HCEC 1CT (cell line): ENCODE measurements at places on chromosomes 1 and 21.
A peak's percentile ranks its signal among the peaks of the same experiment; 100 is the strongest.

- DNase-seq: no peak
These were observed 4.4 kb downstream of the TMEM35B start for GRCh38 chr1:34980715-34981114.

GRCh38 chr1:186819563-186819962 is 9.2 kb upstream of the PLA2G4A start:
- no peak for DNase-seq

DNA sequence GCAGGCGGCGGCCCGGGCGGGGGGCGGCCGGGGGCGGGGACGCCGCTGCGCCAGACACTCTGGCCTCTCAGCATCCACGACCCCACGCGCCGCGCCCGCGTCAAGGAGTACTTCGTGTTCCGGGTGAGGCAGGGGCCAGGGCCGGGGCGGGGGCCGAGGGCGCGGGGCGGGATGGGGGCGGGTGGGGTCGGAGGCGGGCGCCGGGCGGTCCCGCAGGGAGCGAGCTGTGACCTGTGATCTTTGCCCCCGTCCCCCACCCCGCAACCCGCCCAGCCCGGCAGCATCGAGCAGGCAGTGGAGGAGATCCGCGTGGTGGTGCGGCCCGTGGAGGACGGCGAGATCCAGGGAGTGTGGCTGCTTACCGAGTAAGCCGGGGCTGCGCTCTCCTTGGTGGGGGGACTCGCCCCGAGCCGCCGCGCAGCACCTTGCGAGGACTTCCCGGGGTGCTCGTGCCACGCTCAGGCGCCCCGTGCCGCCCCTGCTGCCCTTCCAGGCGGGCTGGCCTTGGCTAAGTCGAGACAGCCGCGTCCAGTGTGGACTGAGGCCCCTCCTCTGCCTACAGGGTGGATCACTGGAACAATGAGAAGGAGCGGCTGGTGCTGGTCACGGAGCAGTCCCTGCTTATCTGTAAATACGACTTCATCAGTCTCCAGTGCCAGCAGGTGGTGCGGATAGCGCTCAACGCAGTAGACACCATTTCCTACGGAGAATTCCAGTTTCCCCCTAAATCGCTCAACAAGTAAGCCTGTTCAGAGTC is 514 bp downstream of the TPRG1L start:
- no peak for DNase-seq

GRCh38 chr1:91687452-91687851 is 186.8 kb downstream of the CDC7 start:
- no peak for DNase-seq

- peak; percentile 87 for DNase-seq
These were observed 16.2 kb downstream of the TTC39A start for GRCh38 chr1:51313961-51314777.

DNA sequence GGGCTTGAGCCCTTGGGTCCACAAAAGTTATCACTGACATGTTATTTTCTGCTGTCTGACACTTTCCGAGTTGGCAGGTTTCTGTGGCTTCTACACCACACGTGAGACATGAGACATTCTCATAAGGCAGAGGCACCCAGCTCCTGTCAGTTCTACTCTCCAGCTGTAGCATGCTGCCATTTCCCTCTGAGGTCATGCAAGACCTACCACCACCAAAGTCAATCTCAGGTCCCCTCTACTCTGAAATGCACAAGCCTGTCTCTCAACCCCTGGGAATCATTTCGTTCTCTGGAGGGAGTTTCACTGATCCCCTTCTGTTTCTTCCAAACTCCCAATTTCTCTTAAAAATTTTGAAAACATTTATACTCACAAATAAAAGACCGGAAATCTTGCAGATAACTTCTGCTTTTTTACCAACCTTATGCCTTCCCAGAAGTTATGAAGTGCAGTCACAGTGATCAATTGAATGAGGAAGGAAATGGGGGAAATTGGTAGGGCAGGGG is 39.5 kb upstream of the CR2 start:
- DNase-seq: no peak

GRCh38 chr1:233994112-233994511 is 89.6 kb downstream of the SLC35F3 start:
- no peak for DNase-seq

- no peak for DNase-seq
These were observed 198.8 kb downstream of the COL24A1 start for GRCh38 chr1:85957760-85958159.

DNA sequence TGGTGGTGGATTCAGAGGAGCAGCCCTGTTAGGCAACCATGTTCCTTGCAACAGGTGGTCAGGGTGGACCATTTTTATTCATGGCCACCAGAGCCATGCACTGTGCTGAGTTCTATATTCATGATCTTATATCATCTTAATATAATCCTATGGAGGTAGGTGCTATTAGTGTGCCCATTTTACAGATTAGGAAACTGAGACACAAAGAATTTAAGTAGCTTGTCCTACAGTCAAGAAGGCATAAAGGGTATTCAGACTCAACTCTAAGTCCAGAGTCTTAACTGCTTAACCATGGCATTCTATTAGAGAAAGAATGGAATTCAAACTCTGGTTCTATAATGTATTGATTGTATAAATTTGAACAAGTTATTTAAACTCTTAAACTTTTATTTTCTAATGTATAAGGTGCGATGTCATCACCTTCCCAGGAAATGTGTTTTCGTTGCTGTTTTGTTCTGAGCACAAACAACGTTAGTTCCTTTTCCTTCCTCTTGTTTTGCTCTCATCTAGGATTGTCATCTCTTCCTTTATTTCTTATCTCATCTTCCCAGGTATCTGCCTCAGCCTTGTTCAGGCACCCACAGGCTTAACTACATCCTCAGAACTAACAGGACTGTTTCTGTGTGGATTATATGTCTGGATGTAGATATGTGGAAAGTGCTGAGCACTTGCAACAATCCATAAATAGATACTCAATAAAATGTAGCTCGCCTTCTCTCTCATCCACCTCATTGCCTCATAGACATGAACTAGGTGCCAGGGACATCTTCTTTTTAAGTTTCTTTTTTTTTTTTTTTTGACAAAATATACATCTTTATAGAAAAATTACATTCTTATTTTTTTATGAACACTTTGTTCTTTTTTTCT is 207.1 kb downstream of the NFIA start:
- no peak for DNase-seq

DNA sequence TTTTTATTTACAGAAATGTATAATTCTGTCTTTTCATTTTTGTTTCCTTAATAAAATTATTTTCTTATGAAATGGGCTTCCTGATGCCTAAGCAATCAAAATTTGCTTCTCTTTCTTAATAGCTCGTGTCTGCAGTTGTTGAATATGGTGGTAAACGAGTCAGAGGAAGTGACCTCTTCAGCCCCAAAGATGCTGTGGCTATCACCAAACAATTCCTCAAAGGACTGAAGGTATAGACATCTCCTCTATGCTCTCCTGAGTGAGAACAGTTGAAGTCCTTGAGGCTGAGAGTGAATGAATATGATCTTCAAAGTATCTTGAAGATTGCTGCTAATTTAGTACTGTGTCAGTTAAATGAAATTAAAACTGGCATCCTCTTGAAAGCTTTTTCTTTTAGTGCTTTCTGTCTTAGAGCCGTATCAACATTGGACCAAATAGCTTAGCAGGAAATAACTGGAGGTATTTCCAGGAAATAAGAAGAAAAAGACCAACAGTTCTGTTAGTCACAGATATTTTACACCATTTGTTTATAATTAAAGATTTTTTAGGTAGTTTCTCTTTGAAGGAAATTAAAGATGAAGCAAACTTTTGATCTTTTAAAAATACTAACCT is 24.7 kb downstream of the VPS45 start:
- no peak for DNase-seq

DNA sequence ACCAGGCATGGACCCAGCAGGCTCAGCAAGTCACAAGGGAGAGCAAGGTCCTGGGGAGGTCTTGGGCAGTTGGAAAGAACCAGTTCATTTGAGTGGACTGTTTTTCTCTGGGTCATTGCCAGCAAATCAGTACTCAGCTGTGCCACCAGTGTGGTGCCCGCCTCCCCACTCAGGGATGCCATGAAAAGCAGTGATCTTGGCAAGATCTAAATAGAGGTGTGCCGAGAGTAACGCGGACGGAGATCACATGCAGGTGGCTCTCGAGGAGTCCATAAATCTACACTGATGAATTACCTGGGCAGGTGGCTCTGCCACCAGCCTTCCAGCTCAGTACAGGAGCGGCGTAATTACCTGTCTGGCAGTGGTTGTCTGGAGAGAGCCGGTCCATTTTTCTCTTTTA is 642.2 kb downstream of the PTPRU start:
- no peak for DNase-seq

GRCh38 chr1:157695417-157695816 is 5.2 kb downstream of the FCRL3 start:
- no peak for DNase-seq

DNA sequence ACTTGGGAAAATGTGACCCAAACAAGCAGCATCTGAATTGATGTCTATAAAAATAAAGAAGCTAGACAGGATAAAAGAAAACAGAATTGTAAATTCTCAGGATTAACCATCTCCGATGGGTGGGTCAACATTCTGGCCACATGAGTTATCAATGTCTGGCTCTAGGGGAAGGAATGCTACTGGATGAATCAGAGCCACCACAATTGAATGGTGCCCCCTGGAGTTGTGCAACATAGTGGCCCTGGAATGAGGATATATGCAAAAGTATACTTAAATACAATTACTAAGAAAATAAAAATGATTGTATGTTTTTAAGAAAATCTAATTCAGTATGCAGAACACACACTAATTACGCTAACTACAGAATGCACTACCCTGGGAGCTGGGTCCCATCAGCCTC is 185.6 kb downstream of the TGFBR3 start:
- peak; percentile 79 for DNase-seq

DNA sequence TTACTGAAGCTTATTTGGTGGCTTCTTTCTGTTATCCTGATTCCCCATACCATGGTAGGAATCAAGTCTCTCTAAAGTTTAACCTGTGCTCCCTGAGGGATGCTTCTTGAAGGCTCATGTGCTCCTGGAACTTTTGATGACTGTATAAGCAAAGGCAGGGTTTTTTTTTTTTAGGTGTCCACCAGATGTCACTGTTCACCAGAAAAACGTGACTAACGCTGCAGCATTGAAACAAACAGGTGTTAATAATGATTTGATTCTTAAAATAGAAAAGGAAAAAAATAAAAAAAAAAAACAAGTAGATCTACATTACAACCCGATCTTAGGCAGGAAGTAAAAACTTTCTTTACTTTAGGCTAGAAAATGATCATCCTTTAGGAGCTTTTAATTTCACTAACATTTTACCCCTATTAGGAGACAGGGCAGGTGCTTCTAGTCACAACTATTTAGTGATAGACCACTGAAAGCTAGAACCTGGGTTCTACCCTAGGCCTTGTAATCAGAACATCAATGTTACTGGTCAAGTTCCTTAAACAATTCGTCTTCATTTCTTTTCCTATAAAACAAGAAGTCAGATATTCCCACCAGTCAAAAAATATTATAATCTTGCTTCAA is 223.0 kb downstream of the PLA2G4A start:
- peak; percentile 33 for DNase-seq

DNA sequence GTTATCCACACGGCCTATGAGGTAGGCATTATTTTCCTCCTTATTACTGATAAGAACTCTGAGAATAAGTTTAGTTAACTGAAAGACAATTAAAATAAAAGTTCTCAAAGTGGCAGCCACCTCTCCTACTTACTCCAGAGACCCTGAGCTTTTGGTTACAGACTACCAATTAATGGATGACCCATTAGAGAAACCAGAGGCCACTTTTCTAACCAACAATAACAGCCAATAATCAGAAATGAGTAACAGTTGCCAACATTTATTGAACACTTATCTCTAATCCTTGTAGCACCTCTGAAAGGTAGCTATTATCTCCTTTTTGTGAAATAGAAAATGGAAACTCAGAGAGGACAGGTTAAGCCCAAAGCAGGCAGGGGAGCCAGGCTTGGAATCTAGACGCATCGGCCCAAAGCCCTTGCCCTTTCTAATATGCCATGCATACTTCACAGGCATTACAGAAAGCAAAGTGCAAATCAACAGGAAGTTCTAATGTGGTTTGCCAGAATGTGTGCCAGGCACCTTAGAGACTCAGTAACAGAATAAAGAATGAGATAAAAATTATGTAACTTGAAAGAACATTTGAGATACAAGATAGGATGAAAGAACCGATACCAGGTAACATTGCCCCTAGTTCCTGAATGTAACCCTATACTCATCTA is 50.0 kb downstream of the BEND5 start:
- no peak for DNase-seq

DNA sequence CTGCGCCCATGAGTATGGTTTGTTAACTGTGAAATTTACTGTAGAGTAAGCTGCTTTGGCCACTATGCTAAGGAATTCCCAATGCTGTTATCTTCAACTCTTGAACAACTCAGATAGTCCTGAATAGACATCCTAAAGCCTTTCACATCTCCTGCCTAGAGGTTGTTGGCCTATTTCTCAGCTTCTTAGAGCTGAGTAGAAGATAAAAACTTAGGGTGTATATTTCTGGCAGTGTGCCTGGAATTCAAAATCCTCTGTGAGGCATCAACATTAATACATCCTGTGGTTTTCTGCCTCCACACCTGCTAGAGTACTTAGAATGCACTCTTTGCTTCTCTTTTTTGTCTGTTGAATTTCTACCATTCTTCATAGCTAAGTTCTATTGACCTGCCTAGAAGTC is 45.8 kb upstream of the RC3H1 start:
- peak; percentile 17 for DNase-seq

DNA sequence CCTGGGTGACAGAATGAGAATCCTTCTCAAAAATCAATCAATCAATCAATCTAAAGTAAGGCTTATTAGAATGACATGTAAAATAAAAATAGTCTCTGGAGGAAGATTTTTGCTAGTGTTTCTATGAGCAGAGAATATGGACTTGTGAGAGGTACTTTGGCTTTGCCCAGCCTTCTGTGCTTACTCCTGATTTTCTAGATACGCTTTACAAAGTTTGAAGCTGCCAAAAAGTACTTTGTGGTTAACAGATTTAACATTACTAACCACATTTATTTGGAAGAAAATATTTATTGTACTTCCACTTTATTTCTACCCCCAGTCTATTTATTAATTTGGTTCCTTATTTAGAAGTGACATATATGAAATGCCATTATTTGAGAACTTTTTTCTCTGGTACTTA is 41.0 kb downstream of the CEP350 start:
- DNase-seq: no peak

- no peak for DNase-seq
These were observed 523.2 kb downstream of the MATN1 start for GRCh38 chr1:30200161-30200560.

DNA sequence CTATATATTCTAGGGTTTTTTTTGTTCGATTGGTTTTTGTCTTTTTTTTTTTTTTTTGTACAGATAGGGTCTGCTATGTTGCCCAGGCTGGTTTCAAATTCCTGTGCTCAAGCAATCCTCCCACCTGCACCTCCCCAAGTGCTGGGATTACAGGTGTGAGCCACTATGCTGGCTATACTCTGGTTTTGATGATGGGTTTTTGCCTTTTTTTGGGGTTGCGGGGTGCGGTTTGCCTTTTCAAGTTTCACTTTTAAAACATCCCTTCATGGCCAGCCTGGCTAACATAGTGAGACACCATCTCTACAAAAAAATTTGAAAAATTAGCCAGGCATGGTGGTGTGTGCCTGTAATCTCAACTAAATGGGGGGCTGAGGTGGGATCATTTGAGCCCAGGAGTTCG is 10.0 kb downstream of the KDM5B start:
- no peak for DNase-seq

GRCh38 chr1:152052606-152053005 is 15.8 kb upstream of the S100A11 start:
- DNase-seq: peak; percentile 53
